ENCODE measurements at places on chromosomes 7 and 10.

DNA sequence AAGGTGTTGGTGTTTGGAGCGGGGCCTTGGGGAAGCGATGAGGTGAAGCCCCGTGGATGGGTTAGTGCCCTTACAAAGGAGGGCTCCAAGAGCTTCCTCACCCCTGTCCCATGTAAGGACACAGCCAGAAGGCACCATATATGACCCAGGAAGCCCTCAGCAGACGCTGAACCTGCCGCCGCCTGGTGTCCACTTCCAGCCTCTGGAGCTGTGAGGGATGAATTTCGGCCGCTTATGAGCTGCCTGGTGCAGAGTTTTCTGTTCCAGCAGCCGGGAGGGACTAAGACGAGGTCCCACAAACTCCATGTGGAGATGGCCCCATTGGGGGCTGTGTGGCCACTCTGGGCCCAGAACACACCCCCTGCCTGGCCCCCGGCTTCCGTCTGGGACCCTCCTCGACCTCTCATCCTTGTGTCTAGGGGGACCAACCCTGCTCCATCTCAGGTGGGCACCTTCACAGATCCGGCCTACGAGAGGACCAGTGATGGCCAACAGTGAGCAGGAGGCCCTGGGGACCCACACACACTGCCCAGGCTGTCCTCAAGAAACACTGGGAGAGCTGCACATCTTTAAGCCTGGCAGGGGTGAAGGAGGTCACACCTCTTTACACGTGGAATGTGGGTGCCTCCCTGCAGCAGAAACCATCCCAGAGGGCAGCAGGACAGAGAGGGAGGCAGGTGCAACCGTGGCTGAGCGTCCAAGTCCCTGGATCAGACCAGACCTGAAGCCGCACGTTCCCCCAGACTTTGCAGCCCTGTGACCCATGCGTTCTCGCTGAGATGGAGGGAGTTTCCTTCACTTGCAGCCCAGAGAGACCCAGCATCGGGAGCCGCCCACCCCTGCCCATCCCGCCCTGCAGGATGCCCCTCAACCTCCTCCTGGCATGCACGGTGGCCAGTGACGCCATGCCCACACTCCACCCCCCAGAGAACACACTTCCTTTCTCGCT lies 96.1 kb downstream of the PDGFA start:
- no peak for DNase-seq

DNA sequence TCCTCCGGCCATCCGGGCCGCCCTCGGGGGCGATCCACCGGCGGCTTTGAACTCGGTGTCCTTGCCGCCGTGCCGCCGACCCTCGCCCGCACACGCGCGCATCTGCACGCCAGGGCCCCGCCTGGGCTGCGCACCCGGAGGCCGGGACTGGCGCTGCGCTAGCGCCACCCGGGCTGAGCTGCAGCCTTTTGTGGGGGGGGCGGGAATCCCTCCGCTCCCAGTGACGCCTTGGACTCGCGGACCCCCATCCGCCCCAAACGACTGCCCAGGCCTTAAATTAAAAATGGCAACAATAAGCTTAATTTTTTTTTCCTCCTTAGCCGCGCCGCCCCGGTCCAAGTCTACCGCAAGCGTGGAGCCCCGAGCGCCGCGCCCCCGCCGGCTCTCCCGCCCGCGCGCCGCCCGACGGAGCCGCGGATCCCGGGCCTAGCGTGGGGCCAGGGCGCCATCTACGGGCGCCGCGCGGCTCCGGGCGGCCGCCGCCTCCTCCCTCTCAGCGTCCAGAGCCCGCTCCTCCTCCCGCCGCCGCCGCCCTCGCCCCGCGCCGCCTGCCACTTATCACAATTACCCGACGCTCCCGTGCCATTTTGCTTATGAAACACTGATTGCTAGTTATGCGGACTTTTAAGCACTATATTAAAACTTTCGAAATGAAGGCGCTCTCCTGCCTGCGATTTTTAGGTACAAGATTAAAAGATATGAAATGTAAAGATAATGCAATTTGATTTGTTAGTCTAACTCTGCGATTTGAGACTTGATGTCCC lies 7.5 kb upstream of the EBF3 start:
- DNase-seq: peak; percentile 66

- no peak for DNase-seq
These were observed 18.7 kb upstream of the ITGA8 start for GRCh38 chr10:15738270-15738925.

DNA sequence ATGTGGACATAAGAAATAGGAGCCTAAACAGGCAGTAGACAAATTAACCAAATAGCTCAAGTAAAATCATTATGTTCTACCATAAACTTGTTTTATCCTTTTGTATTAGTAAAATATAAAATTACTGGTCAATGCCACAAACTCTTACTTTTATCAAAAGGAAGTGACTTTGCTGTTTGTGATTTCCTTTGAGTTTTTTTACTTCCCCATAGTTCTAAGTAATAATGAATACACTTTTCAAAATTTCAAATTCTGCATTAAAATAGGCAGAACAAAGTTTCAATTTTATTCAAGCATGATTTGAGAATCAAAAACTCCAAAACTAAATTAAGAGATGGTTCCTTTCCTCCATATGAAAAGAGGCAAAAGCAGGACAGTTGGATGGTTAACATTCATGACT lies 139.7 kb upstream of the ABCB5 start:
- no peak for DNase-seq

- no peak for DNase-seq
These were observed 18.9 kb upstream of the SEPTIN7 start for GRCh38 chr7:35781767-35782515.

- DNase-seq: no peak
These were observed 4.6 kb downstream of the HMX3 start for GRCh38 chr10:123140164-123140982.

GRCh38 chr7:96200740-96201139 lies 121.2 kb downstream of the SLC25A13 start:
- no peak for DNase-seq

- no peak for DNase-seq
These were observed 96.3 kb downstream of the GNAT3 start for GRCh38 chr7:80415522-80415921.

GRCh38 chr10:124116771-124117510 lies 23.5 kb upstream of the CHST15 start:
- peak; percentile 4 for DNase-seq

Measured in hematopoietic multipotent progenitor cell treated with erythropoietin and hydrocortisone succinate and interleukin-3 and kit ligand, for 8 days (in vitro differentiated cells).